ENCODE measurements at places on chromosomes 5 and 9.

- DNase-seq, result no peak
These were observed 7.4 kb downstream of the BSPRY start for GRCh38 chr9:113356686-113357292.

- peak; percentile 92 for DNase-seq
These were observed 1.6 kb upstream of the ANXA2R start for GRCh38 chr5:43041669-43042175.

GRCh38 chr5:163838738-163839137, 333.3 kb downstream of the MAT2B start:
- DNase-seq, result peak; percentile 55

- peak; percentile 42 for DNase-seq
These were observed 22.2 kb upstream of the CFAP157 start for GRCh38 chr9:127684576-127684975.

DNA sequence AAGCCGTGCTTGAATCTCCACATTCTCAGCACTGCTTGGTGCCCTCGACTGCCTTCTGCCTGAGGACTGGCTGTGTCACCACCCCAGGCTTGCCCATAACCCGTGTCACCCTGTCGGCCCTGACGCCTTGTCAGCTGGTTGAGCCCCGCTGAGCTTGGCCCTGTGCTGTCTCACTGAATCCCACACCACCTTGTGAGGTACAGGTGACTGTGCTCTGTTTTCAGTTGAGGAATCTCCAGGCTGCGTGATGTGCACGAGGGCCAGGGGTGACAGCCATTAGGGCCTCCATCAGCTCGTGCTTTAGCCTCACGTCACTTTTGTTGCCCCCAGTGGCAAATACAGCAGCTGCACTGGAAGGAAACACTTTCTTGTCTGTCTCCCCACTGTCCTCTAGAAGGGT, 90.7 kb downstream of the CACNA1B start:
- DNase-seq, result no peak

DNA sequence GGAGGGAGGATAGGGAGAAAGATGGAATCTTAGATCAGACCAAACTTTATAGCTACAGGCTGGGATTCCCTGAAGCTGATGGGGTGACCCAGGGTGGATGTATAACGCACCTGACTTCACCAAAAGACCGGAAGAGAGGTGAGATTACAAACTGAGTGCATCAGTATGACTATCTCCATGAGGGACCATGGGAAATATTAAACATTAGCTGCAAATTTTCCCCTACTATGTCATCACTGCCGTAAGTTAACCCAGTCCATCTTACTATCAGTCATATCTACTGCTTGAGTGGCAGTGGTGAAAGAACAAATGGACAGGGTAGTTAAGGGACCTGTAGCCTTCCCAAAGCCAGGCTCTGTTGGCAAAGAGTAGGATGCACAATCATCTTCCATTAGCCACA, 368.3 kb downstream of the EFNA5 start:
- no peak for DNase-seq

DNA sequence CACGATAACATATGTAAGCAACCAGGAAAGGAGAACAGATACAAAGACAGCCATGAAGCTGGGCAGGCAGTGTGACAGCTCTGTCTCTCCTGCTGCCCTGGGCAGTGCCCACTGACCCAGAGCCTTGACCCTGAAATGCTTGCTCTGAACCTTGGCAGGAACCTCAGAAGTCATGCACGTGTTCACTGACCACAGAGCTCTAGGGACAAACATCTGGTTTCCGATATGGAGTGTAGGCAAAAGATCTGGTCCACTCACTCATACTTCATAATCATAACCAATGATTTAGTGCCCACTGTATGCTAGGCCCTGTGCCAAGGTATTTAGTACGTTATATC, 102.6 kb downstream of the FSTL4 start:
- DNase-seq, result no peak
